ENCODE measurements at places on chromosomes 4 and X. TPM values are rescaled to one million over a fixed set of nuclear protein-coding genes. Genes with fewer than 3 reads are reported as not detected.

The MTMR8 gene
- 0.92 TPM for total RNA-seq

The PHEX gene
- 0.35 TPM for total RNA-seq

The IGSF1 gene
- 2.9 TPM for total RNA-seq

The OPN1LW gene
- total RNA-seq = not detected

The DCLK2 gene
- 11.0 TPM for total RNA-seq

The NUDT11 gene
- total RNA-seq = 0.11 TPM

The RTL9 gene
- total RNA-seq = 1.2 TPM

The FGF5 gene
- 0.32 TPM for total RNA-seq
